ENCODE measurements at places on chromosomes 12 and 14.

GRCh38 chr14:23513005-23513817, 38.4 kb downstream of the ZFHX2 start:
- peak; percentile 91 for DNase-seq

- no peak for DNase-seq
Observed at GRCh38 chr14:24032727-24033418, 18.9 kb upstream of the CARMIL3 start.

- no peak for DNase-seq
Observed at GRCh38 chr12:108600702-108601007, 2.8 kb upstream of the TMEM119 start.

DNA sequence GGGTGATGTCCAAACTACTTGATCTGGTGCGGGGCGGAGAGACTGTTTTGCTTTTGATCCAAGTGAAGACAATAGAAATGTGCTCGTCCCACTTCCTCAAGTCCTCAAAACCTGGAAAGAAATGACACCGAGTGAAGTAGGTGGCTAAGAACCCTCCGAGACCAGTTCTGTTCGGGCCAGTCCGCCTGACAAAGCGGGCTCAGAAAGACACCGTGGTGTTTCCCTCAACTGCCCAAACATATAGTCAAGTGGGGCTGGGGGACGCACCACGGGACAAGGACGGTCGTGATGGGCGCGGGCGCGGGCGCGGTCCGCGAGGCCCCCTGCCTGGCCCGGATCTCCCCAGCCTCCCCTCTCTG, 1.6 kb downstream of the PHLDA1 start:
- DNase-seq: no peak

GRCh38 chr14:41766772-41767171, 160.1 kb downstream of the LRFN5 start:
- no peak for DNase-seq

DNA sequence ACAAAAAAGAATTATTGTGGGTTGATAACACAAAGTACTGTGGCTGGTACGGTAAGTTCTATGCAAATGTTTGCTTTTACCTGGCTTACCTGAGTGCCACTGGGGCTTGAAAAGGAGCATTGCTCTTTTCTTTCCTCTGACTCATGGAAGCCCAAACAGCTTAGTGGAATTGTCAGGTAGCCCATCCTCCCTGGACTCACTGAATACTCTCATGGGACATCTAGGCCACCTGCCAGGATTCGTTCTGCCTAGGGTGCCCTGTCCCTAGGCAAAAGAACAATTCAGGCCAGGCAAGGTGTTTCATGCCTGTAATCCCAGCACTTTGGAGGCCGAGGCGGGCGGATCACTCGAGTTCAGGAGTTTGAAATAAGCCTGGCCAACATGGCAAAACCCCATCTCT, 22.5 kb upstream of the YAF2 start:
- no peak for DNase-seq

DNA sequence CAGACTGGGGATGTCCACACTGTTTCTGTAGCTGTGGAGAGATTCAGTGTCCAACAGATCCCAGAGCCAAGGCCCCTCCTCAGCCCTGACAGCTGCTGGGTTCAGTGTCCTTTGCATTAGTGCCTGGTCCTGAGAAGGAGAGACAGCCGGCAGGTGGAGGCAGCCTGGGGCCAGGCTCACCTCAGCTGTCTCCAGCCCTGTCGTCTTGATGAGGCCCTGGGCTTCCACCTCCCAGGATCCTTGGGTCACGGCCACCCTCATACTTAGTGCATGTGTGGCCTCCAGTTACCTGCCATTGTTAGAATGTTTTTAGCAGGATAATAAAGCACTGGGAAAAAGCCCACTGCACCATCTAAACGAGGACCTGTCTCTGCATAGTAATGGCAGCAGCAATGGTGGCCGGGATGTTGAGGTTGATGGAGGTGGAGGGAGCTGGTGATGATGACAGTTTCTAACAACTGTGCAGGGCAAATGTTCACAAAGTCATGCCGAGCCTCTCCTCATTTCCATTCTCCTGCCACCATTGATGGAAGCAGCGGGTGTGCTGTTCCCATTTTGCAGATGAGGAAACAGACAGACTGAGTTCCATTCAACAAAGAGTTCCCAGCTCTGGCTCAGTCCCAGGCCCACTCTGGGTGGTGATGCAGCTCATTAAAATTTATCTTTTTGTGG, 17.7 kb downstream of the ASB2 start:
- DNase-seq: no peak

DNA sequence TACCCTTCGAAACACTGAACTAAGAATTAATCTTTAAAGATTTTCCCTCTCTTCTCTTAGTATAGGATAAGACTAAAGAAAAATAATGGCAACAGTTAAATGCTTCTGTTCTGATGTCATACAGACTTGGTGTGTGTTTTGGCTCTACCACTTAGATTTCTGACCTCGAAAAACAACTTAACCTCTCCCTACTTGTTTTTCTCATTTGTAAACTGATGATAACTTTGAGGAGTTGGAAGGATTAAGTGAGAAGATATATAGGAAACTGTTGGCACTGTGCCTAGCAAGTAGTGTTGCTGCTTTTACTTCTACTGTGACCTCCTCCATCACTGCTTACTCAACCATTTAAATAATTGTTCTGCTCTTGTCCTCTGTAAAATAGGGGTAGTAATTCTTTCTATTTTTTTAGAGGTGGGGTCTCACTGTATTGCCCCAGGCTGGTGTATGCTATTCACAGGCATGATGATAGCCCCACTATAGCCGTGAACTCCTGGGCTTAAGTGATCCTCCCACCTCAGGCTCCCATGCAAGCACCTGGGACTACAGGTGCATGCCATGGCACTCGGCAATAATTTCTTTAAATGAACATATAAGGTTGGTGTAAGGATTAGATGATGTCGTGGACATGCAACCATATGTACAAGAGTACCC, 22.4 kb downstream of the PALS1 start:
- DNase-seq: no peak

Measured in hypothalamus (tissue), 51 donors.